ENCODE measurements at places on chromosomes 5 and 9.

- no peak for DNase-seq
Observed at GRCh38 chr9:131097126-131097947, 1.0 kb downstream of the AIF1L start.

DNA sequence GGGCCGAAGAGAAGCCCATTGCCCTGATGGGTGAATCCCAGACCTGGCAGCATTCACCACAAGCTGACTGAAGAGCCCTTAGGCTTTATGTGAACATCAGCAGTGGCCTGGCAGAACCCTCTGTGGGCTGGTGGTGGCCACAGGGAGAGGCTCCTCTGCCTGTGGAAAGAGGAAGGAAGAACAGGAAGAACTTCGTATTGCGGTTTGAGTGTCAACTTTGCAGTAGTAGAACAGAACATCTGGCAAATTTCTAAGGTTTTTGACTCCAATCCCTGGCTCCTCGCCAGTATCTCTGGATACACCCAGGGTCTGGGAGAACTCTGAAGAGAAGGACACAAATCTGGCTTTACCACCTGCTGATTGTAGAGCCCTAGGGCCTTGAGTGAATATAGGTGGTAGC is 356.4 kb upstream of the GRAMD2B start:
- DNase-seq = no peak

GRCh38 chr9:35432076-35432475 is 57.8 kb upstream of the RUSC2 start:
- no peak for DNase-seq

GRCh38 chr9:89439571-89439970 is 58.3 kb downstream of the SEMA4D start:
- no peak for DNase-seq

GRCh38 chr5:61245936-61246335 is 83.7 kb upstream of the SMIM15 start:
- no peak for DNase-seq

DNA sequence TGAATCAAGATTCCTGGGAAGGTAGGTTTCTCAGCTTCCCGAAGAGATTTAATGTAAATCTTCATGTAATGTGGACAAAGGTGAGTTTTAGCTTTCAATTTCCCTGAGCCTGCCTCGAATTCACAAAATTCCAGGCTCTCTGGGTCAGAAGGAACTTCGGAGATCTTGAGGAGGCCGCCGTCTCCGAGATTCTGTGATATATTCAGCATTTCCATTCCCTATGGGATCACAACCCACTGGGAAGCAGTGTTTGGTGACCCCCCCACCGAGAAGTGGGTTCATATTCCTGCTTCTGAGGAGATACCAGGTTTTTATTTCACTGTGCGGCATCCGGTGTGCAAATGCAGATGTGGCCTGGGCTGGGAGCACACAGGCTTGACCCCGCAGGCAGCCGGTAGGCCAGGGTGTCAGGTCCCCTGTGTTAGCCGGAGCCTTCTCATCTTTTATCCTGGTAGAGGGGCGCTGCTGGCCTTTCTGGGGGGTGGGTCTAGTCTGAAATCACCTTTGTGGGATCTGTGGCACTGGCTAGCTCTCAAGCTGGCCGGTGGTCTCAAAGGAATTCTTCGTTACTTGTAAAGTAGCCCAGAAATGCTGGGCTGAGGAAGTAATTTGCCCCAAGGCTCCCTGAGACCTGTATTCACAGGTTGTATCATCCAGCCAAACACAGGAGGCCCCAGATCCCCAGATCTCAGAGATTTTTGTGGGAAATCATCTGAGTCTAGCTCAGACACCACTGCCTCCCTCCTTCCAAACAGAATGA is 1.4 kb downstream of the PLEKHG4B start:
- no peak for DNase-seq

DNA sequence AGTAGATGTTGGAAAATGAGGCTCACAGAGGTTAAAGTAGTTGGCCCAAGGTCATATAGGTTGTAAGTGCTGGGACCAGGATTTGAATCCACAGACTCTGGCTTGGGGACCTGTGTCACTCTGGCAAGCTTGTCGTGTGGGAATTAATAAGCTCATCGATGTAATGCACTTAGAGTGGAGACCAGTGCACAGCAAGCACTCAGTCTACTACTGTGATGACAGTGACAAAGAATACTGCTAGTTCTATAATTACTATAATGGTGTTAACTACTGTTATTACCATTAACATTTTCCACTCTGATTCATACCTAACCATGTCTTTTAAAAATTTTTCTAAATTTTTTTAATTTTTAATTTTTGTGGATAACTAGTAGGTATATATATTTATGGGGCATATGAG is 12.8 kb downstream of the PAM start:
- no peak for DNase-seq

DNA sequence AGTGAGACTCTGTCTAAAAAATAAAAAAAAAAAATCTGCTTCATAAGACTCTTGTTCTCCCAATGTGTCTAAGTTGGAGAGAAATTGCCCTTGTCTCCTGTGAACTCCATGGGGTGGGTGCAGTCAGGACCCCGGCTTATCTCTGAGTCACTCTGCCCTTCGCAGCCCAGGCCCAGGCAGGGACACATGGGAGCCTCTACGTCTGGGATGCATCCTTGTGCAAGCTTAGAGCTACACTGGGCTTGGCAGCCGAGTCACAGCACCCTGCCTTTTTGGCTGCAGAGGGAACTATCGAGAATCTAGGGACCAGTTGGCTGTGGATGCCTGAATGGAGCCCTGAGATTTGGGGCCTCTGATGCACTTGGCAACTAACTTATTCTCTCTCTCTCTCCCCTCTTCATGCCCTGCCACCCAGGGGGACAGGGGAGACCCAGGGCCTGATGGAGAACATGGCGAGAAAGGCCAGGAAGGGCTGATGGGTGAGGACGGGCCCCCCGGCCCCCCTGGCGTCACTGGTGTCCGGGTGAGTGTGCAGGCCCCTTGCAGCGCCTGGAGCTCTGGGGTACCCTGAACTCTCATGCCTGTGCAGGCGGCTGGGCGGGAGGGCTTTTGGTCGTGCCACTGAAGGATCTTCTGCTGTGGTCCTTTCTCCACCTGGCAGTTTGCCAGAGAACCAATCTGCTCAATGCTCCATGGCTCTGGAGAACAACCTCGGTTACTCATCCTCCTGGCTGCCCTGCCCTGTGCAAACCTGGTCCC is 47.5 kb upstream of the ORM1 start:
- DNase-seq = no peak

Measured in CD14-positive monocyte (primary cell).